ENCODE measurements at places on chromosomes 5 and 9. TPM values are rescaled to one million over a fixed set of nuclear protein-coding genes. Genes with fewer than 3 reads are reported as not detected.

DNA sequence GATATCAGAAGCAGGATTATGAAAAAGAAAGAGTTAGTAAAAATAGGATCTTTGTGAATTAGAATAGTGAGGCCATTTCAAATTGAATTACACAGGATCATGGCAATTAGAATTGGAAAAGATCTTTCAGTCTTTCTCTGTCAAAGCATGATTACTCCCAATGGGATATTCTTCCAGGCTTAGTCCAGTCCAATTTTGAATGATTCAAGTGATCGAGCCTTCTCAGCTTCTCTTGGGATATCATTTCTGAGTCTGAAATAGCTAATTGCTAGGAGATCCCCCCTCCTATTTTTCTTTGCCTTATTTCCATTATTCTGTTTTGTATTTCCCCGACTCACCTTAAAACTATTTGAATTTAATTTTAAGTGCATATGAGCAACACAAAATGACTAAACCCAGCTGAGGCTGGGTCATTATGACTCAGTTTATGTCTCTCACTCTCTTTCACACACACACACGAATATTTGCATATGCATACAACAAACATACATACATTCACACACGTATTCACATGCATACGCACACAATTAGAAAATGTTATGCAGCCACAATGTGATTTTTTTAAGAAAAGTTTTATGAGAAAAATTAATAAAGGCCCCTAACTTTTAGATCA is 34.8 kb upstream of the EFNA5 start:
- no peak for DNase-seq

DNA sequence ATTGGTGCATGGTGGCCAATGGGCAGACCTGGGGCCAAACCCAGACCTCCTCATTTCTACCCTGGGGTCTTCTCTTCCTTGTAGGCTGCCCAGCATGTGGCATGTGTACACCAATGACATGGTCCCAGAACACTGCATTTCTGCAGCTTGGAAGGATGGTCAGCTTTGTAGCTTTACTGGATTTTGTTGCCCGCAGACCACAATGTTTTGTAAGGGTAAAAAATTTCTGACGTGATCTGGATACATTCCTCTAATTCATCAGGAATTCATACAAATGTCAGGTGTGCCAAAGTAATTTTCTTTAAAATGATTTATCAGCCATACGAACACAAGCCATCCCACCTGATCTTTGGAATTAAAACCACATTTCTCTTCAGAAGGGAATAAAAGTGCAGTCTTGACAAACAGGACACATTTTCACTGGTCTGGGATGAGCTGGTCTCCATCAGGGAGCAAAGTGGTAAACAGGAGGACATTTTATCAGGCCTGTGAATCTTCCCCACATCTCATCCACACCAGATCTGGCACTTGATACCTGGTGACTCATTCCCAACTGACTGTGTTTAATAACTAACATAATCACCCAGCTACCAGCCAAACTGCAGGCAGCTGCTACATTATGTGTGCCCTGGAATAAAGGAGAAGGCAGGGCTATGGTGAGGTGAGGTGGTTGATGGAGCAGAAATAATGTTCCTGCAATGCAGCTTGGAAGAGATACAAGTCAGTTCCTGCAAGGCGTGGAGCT is 103.9 kb downstream of the SPOCK1 start:
- DNase-seq: no peak

The SEC24A gene
- 19.0 TPM for total RNA-seq

GRCh38 chr5:128174951-128175350 is 91.4 kb downstream of the SLC12A2 start:
- DNase-seq: no peak

The SLC25A48 gene
- total RNA-seq: 7.6 TPM

DNA sequence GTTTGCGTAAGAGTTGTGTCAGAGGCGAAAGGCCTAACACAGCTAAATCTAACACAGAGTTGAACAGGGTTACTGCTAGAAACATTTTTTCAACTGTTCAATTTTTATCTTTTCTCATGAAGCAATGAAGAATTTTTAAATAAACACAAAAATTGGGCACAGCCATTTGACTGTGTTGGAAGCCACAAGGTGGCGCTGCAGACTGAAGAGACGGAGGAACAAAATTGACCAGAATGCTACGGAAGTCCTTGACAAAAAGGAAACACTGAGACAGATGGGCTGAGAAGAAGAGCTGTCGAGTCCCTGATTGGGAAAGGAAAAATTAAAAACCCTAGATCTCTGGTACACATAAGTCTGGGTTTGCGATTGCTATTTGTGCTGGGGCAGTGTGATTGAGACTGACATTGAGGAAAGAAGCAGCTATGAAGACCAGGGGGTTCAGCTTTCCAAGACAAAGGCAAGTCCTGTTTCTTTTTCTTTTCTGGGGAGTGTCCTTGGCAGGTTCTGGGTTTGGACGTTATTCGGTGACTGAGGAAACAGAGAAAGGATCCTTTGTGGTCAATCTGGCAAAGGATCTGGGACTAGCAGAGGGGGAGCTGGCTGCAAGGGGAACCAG is at the start of gene PCDHB9:
PCDHB9 (plus strand) TSS at position 265 of the 616 bp plus-strand sequence; CDS start at position 423, 158 bp downstream.
- DNase-seq: no peak

DNA sequence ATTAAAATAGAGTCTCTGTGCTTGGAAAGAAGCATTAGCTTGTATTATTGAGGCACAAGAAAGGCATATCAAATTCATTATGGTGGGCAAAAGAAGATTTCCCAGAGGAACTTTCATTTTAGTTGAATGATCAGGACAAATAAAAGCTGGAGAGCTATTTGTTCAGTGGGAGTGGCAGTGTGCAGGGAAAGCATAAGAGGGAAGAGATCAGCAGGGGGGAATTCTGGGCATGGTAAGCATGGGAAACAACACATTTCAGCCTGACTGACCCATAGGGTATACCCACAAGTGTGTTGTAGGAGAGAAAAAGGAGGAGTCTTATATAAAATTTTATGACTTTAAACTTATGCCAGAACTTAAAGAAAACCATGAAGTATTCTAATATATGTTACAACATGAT is 167.7 kb upstream of the RASA1 start:
- DNase-seq: no peak

Data from lower leg skin (tissue), 4 donors.